Activated naive CD8-positive, alpha-beta T cell treated with anti-CD3 and anti-CD28 coated beads, Interleukin-2, amount 10 ng/mL, durations not matched to agents 7 days and 5 days (primary cell): ENCODE measurements at places on chromosomes 3 and 15.

GRCh38 chr3:112623213-112623612 lies 17.7 kb downstream of the CCDC80 start:
- DNase-seq: no peak

- DNase-seq: no peak
Observed at GRCh38 chr15:88375234-88375927, 91.8 kb downstream of the MRPL46 start.

DNA sequence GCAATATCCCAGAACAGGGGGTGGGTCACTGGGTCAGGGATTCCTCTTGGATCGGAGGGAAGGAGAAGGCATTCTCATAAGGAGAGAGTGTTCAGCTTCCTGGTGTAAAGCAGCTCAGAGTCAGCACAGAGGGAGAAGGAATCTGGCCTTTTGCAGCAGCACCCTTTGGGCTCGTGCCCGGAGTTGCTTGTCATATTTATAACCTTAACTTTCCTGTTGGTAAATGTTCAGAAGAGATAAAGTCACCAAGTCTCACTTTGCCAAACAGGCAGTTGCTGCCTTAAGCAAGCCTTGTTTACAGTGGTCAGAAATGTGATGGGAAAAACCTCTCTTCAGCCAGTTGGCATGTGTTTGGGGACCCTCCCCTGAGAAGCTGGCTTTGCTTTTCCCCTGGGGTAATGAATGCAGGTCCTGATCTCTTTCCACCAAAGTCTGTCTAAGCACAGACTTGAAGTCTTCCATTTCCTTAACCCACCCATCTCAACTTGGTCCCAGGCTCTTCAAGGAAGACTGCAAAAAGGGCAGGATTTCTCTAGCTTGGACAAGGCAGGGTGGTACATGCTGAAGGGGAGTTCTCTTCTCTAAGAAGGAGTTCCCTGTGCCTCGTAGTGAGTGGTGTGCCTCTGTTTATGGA lies 206.9 kb upstream of the BHLHE40 start:
- DNase-seq: no peak

- DNase-seq: no peak
Observed at GRCh38 chr3:171812811-171813210, 2.5 kb upstream of the PLD1 start.

DNA sequence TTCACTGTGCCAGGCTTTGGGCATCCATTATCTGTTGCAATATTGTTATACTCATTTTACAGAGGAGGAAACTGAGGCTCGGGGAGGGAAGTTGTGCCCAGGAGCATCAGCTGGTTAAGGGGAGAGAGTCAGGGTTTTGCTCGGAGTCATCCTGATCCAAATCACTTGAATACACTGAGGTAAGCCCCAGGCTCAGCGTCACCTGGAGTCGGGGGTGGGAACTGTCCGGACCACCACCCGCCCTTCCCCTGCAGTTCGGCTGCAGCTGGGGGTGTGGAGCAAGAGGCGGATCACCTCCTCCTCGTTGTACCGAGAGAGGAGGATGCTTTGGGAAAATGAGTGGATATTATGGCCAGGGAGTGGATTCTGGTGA lies 646 bp downstream of the HRH1 start:
- DNase-seq: no peak

- peak; percentile 60 for DNase-seq
Observed at GRCh38 chr3:71130471-71131374, 452.8 kb downstream of the FOXP1 start.

GRCh38 chr3:188170461-188171459 lies 16.8 kb downstream of the LPP start:
- DNase-seq: no peak

DNA sequence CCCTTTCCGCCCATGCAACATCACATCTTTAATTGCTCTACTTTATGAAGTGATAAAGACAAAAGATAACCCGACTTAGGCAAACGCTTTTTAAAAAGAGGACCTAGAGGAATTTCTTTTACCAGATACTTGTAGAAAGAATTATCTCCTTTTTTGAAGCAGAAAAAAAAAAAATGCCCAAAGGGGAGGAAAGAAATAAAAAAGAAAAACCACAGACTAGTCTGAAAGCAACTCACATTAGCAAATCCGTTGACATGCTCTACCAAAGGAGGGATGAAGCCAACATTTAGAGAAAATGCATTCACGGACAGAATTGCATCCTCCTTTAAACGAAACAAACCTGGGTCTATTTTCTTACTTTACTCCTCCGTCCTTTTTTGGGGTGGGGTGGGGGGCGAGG lies 213.6 kb downstream of the MEIS2 start:
- no peak for DNase-seq

- DNase-seq: no peak
Observed at GRCh38 chr15:68485721-68486360, 53.9 kb upstream of the ITGA11 start.

- no peak for DNase-seq
Observed at GRCh38 chr3:59251869-59252268, 202.0 kb upstream of the CFAP20DC start.

DNA sequence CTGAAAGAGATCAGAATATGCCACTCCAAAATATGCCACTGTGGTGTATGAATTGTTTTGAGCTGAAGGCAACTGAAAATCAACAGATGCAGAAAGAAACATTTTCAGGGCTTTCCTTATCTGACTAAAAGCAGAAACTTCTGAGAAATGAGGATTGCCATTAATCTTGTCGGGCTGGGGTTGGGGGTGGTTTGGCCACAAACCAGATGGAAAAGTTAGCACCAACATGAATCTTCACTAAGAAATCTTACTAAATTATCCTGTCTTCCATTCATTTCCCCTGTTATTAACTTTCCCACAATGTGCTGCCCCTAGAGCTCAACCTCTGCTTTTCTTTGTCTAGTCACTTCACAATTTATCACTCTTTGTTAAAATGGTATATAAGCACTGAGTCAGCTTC lies 229.9 kb upstream of the GADL1 start:
- no peak for DNase-seq

DNA sequence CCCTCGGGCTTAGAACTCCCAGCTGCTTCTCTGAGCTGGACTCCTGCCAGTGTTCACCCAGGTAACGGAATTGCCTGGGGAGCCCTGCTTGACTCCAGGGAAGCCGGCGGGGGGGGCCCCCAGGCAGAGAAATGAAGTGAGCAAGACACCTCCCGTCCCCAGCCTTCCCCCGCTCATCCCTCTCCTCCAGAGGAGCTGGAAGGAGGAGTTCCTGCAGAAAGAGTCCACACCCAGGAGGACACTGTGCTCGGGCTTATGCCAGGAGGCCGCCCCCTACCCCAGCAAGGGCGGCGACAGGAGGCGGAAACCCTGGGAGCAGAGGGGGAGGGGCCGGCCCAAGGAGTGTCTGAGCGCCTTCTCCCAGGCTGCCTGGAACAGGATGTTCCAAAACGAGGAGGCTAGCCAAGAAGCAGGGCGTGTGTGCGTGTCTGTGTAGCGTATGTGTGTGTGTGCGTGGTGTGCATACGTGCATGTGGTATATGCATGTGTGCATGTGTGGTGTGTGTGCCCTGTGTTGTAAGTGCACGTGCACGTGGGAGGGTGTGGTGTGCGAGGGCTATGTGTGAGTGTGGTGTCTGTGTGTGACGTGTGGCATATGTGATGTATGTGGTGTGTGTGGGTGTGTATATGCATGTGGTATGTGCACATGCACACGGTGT lies 511.3 kb downstream of the SHQ1 start:
- no peak for DNase-seq

- no peak for DNase-seq
Observed at GRCh38 chr3:195746751-195747150, 26.0 kb downstream of the MUC20 start.

DNA sequence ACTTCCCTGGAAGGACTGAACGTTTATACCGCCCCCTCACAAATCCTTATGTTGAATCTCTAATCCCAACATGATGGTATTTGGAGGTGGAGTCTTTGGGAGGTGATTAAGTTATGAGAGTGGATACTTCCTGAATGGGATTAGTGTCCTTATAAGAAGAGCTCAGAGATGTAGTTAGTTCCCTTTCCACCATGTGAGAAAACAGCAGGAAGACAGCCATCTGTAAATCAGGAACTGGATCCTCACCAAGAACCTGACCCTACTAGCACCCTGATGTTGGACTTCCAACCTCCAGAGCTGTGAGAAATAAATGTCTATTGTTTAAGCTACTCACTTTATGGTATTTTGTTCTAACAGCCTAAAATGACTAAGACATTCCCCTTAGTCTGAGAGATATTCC lies 33.3 kb upstream of the SACM1L start:
- DNase-seq: no peak

DNA sequence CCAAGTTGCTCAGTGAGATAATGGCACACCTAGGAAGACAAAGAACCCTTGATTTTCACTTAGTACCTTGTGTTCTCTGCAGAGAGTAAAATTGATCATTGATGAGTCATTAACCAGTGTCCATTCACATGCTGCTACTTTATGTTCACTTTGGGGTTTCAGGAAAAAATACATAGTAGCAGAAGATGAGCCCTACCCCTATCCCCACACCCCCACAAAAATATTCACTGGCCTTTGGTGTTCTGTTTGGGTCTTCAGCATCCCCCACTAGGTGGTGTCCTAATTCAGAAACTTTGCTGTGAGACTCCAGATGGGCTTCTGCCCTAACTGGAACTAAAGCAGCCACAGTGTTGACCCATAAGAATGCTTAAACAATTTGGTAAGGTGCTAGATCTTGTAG lies 178.8 kb downstream of the KLHL25 start:
- no peak for DNase-seq

DNA sequence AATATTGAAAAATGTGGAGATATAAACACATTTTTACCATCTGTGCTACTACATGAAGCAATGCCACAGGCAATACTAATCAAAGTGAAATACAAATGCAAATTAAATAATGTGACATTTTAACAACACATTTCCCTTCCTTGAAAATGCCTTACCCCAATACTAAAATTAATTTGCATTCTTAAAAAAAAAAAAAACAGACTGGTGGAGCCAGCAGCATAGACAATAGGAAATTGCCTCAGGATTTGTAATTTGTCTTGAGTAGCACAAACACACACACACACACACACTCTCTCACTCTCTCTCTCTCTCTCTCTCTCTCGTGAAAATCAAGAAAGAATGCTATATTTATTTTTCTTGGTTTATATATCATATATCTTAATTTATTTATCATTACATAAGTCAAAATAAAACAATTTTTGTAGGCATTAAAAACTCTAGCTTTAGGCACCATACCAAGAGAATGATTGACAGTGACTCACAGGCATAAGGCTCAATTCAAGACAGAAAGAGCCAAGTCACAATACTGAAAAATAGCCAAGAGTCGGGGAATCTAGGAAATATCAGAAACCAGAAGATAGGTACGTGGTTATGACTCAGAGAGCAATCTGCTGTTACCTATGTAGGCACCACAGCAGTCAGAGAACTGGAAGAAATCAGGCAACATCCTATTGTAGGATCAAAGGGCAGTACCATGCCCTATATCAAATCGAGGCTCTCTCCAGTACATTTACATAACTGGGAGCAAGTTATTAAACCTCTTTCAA lies 23.0 kb downstream of the SUCNR1 start:
- no peak for DNase-seq

- DNase-seq: no peak
Observed at GRCh38 chr15:79132770-79133169, 42.2 kb upstream of the RASGRF1 start.

GRCh38 chr3:33426068-33426467 lies 14.1 kb downstream of the UBP1 start:
- DNase-seq: no peak

GRCh38 chr3:161395115-161396012 lies 24.0 kb upstream of the SPTSSB start:
- no peak for DNase-seq

DNA sequence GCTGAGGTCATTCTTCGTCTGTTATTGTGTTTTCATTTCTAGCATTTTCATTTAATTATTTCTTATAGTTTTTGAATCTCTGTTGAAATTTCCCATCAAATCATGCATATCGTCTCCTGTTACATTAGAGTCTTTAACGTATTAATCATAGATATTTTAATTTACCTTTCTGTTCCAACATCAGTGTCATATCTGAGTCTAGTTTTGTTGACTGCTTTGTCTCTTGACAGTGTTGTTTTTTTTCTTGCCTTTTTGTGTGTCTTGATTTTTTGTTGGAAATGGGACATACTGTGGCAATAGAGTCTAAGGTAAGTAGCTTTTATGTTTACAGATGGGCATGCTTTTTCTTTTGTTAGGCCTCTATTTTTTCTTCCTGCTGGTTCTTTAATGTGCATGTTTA lies 286.8 kb upstream of the THRB start:
- no peak for DNase-seq

DNA sequence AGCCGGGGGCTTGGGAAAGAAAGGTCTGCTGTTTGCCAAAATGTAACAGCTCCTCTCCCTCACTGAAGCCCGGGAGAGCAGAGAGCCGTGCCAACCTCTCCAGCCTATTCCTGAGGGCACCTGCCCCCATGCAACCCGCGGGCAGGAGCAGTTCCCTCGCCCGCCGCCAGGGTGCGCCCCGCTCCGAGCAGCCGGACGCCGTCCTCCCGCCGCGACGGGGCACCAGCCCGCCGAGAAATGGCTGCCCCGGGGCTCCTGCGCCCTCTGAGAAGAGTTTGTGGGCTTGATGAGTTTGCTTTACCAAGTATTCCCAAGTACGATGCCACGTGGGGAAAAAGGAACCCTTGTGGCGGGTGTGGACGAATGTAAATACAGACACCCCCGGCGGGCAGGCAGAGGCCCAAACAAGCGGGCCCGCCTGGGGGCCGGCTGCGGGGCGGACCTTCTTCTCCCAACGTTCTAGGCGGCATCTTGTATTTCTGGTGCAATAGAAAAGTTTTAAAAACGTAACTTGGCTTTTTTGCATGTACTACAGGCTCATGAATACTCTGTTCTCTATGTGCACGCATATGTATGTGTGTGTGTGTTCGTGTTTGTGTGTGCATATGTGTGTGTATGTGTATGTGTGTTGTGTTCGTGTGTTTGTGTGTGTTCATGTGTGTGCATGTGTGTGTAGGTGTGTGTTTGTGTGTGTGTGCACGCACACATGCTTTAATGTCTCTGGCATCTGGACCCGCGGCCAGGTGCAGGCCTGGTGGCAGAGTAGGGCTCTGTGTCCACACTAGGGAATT lies 162.9 kb downstream of the CHSY1 start:
- DNase-seq: peak; percentile 93

- no peak for DNase-seq
Observed at GRCh38 chr15:74209560-74209958, 7.0 kb upstream of the STRA6 start.

DNA sequence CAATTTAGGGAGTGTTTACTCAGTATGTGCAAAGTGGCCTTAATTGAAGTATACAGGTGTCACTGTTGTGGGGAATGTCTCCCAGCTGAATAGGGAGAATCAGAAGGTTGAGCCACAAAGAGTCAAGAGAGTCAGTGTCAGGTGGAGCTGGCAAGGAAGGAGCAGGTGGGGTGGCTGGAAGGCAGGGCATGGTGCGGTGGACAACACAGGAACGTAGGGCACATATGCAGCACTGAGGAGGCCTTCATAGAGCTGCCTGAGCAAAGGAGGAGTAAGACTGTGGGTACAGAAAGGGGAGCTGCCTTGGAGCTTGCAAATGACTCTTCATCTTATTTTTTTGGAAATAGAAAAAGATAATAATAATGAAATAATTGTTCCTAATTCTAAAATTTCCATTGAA lies 20.0 kb downstream of the ARHGEF3 start:
- DNase-seq: no peak

- no peak for DNase-seq
Observed at GRCh38 chr3:107272471-107272870, 104.8 kb upstream of the CCDC54 start.
